Motor neuron (in vitro differentiated cells): ENCODE measurements at places on chromosomes 16 and 17. TPM values are rescaled to one million over a fixed set of nuclear protein-coding genes. Genes with fewer than 3 reads are reported as not detected.

SUPT4H1 gene
- total RNA-seq: 75.0 and 80.4 TPM in 2 replicates

TBC1D3H gene
- total RNA-seq: 0.87 and 1.7 TPM in 2 replicates

FZD2 gene
- 14.4 and 15.9 TPM in 2 replicates for total RNA-seq

SCNN1B gene
- 1.9 TPM in 1 of 2 replicates, not detected in the other for total RNA-seq

CCDC43 gene
- 40.7 and 42.4 TPM in 2 replicates for total RNA-seq

TRPV2 gene
- 5.2 and 7.0 TPM in 2 replicates for total RNA-seq

CCL4 gene
- total RNA-seq: 0.52 and 1.2 TPM in 2 replicates

CMTM2 gene
- 0.36 and 0.63 TPM in 2 replicates for total RNA-seq

KRTAP2-3 gene
- total RNA-seq: 0.69 TPM in 1 of 2 replicates, not detected in the other

NPTX1 gene
- 0.80 and 1.3 TPM in 2 replicates for total RNA-seq

C17orf67 gene
- total RNA-seq: 1.1 and 1.9 TPM in 2 replicates

CRHR1 gene
- 2.7 and 2.9 TPM in 2 replicates for total RNA-seq

OTOP2 gene
- total RNA-seq: not detected in 2 replicates

KRTAP3-1 gene
- not detected in 2 replicates for total RNA-seq

TBX6 gene
- 1.1 and 1.5 TPM in 2 replicates for total RNA-seq

ARL5C gene
- 0.56 TPM in 1 of 2 replicates, not detected in the other for total RNA-seq

ZNF469 gene
- total RNA-seq: 0.18 and 1.2 TPM in 2 replicates

NPIPA2 gene
- total RNA-seq: 2.7 and 3.5 TPM in 2 replicates

SGCA gene
- 0.49 and 0.71 TPM in 2 replicates for total RNA-seq

KRT23 gene
- not detected in 2 replicates for total RNA-seq

CDC6 gene
- 24.8 and 27.0 TPM in 2 replicates for total RNA-seq

EFCAB5 gene
- total RNA-seq: 0.27 TPM in 1 of 2 replicates, not detected in the other
